ENCODE measurements at places on chromosomes 7 and 10. TPM values are rescaled to one million over a fixed set of nuclear protein-coding genes. Genes with fewer than 3 reads are reported as not detected.

TAS2R41 gene
- not detected for total RNA-seq

MRLN gene
- not detected for total RNA-seq

FAM25C gene
- total RNA-seq: 1.7 TPM

BCL7B gene
- total RNA-seq: 64.3 TPM

ARHGAP19 gene
- total RNA-seq: 5.2 TPM

STEAP4 gene
- 0.06 TPM for total RNA-seq

DPP6 gene
- not detected for total RNA-seq

CUZD1 gene
- total RNA-seq: 1.0 TPM

CTAGE4 gene
- total RNA-seq: 0.05 TPM

CDNF gene
- total RNA-seq: 0.86 TPM

OR2A1 gene
- total RNA-seq: not detected

CHAT gene
- not detected for total RNA-seq

PLXNA4 gene
- total RNA-seq: 0.40 TPM

NKX1-2 gene
- not detected for total RNA-seq

NUDCD3 gene
- 45.8 TPM for total RNA-seq

UCMA gene
- not detected for total RNA-seq

C10orf95 gene
- 0.25 TPM for total RNA-seq

C10orf90 gene
- total RNA-seq: 3.8 TPM

PILRA gene
- 3.3 TPM for total RNA-seq

SRRM3 gene
- 9.5 TPM for total RNA-seq

NRCAM gene
- 135 TPM for total RNA-seq

OPN1SW gene
- not detected for total RNA-seq

PLAU gene
- 87.2 TPM for total RNA-seq

NODAL gene
- total RNA-seq: not detected

GRID2IP gene
- total RNA-seq: not detected

HTR5A gene
- not detected for total RNA-seq

TMEM176A gene
- 0.09 TPM for total RNA-seq

TMEM140 gene
- total RNA-seq: 0.64 TPM

CAV2 gene
- 168 TPM for total RNA-seq

CYP2C8 gene
- not detected for total RNA-seq

SPDYE8 gene
- not detected for total RNA-seq

C7orf25 gene
- 2.7 TPM for total RNA-seq

C10orf62 gene
- not detected for total RNA-seq

HOXA13 gene
- total RNA-seq: 2.8 TPM

GNAT3 gene
- not detected for total RNA-seq

FAM221A gene
- total RNA-seq: 0.34 TPM

TCERG1L gene
- not detected for total RNA-seq

AKR1C1 gene
- total RNA-seq: 482 TPM

IKZF1 gene
- total RNA-seq: not detected

TDRD1 gene
- total RNA-seq: not detected

BMPER gene
- total RNA-seq: 4.6 TPM

IQCE gene
- 12.2 TPM for total RNA-seq

TCAF2 gene
- 1.8 TPM for total RNA-seq

NUTM2D gene
- total RNA-seq: 1.7 TPM

KLF14 gene
- 0.02 TPM for total RNA-seq

DNAJC1 gene
- 26.6 TPM for total RNA-seq

NUPR2 gene
- not detected for total RNA-seq

ZNF117 gene
- 0.20 TPM for total RNA-seq

Data from A549 treated with dexamethasone at 1 μM for 4 hours (cell line).